ENCODE measurements at places on chromosomes 5 and 9. TPM values are rescaled to one million over a fixed set of nuclear protein-coding genes. Genes with fewer than 3 reads are reported as not detected.

PFN3 gene
- not detected for total RNA-seq

DNA sequence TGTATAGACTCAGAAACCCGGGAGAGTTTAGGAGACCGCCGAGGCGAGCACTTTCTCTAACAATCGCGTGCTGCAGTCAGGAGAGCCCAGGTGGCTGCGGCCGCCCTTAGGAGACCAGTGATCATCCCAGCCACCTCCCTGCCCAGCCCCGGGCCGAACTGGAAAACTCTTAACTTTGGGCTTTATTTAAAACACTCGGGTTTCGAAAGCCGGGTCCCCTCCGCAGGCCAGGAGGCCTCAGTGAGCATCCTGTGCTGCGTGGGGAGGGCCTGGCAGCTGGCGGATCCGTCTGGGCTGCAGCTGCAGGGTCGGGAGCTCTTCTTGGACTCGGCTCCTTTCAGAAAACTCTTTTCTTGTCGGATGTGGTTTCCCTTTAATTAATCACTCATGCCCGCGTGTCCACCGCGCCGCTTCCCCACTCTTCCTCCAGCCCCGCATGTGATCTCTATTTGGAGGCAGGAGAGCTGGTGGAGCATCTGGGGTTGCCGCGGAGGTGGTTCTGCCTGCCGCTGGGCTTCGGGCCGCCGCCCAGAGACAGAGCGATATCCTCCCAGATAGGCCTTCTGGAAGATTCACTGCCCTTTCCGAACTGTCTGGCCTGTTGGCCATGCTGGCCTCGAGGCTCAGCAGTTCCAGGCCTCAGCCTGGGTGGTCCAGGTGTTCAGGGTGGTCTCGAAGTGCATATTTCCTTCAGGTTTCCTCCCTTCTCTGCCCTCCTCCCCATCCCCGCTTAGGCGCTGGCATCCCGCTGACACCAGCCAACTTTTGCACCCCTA lies 59.5 kb downstream of the TMEM174 start:
- peaks cover 37% of the 10 kb centered on the region for H3K4me1 ChIP-seq
- peaks cover 38% of the 10 kb centered on the region for H3K27me3 ChIP-seq
- no peaks in the 10 kb centered on the region for H3K36me3 ChIP-seq
- no peak overlapping the region for H3K4me3 ChIP-seq
- H3K27ac ChIP-seq, result no peak overlapping the region

PAEP gene
- not detected for total RNA-seq

DNA sequence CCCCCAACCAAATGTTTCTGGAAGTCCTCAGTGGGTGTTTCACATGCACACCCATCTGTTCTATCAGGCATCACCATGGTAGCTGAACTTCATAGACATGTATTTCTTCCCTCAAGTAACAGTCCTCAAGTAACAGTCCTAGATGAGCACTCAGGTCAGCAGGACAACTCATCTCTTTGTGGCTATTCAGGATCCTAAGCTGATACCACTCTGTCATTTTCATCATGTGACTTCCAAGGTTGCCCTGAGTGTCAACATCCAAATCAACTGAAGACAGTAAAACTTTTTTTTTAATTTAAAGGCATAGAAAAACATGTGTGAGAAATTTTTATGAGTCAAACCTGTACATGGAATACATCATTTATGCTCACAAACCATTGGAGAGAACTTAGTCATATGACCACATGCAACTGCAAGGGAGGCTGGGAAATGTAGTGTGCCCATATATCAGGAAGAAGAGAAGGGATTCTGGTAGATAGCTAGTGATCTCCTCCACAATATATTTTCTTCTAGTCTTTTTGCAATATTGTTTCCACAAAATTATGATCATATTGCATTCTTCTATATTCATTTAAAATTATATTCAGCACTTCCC lies 64.2 kb upstream of the FST start:
- no peak for DNase-seq
- H3K4me3 ChIP-seq, result no peak overlapping the region
- H3K27ac ChIP-seq, result no peak overlapping the region
- H3K4me1 ChIP-seq, result no peaks in the 10 kb centered on the region
- H3K36me3 ChIP-seq, result no peaks in the 10 kb centered on the region

DNA sequence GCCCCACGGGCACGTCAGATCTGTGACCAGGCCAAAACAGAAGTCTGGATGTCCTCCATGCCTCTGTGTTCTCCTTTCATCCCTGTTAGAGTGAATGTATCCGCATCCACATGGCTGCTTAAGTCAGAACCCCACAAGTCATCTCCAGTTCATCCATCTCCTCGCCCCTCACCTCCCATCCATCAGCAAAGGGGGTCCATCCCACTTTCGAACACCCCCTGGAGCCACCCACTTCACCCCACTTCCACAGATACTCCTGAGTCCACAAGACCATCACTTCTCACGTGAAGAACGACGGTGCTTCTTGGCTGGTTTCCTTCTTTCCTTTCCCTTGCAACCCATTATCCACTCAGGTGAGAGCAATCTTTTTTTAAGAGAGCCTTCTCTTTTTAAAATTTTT lies 3.5 kb upstream of the SPOCK1 start:
- H3K36me3 ChIP-seq, result no peaks in the 10 kb centered on the region
- no peak for DNase-seq
- H3K4me3 ChIP-seq, result no peak overlapping the region
- H3K27ac ChIP-seq, result no peak overlapping the region

DNA sequence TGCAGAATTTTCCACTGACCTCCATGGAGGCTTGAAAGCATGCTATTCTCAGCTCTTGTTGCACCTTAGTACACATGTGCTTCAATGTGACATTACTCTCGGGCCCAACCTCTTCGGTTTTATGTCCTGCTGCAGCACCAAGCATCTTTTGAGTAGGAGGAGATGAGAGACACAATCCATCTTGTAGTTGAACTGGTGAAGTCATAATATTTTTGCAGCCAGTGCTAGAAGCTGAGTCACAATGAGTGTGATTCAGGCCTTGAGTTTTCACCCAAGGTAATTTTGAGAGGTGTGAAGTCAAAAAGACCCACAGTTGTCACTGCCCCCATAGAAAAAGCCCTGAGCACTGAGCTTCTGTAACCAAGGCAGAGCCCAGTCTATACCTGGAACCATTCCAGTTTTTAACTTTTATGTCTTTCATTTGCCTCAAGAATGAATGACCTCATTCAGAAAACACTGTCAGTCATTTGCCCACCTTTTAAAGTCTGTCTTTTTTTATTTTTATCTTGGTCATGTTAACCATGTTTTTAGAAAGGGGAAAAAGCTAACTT lies 117.7 kb downstream of the ZNF462 start:
- DNase-seq, result no peak
- peaks cover 9% of the 10 kb centered on the region for H3K4me1 ChIP-seq
- H3K27ac ChIP-seq, result no peak overlapping the region
- H3K36me3 ChIP-seq, result no peaks in the 10 kb centered on the region

PCSK1 gene
- total RNA-seq, result not detected

GRCh38 chr9:133583586-133583985 lies 25.6 kb downstream of the FAM163B start:
- peaks cover 70% of the 10 kb centered on the region for H3K27me3 ChIP-seq
- DNase-seq, result no peak
- H3K4me1 ChIP-seq, result peaks cover 39% of the 10 kb centered on the region

GRCh38 chr5:38832810-38833209 lies 13.0 kb upstream of the OSMR start:
- H3K27ac ChIP-seq, result no peak overlapping the region
- H3K4me3 ChIP-seq, result no peak overlapping the region
- H3K4me1 ChIP-seq, result no peaks in the 10 kb centered on the region
- H3K27me3 ChIP-seq, result no peaks in the 10 kb centered on the region
- no peaks in the 10 kb centered on the region for H3K36me3 ChIP-seq

SHOC1 gene
- not detected for total RNA-seq

DNA sequence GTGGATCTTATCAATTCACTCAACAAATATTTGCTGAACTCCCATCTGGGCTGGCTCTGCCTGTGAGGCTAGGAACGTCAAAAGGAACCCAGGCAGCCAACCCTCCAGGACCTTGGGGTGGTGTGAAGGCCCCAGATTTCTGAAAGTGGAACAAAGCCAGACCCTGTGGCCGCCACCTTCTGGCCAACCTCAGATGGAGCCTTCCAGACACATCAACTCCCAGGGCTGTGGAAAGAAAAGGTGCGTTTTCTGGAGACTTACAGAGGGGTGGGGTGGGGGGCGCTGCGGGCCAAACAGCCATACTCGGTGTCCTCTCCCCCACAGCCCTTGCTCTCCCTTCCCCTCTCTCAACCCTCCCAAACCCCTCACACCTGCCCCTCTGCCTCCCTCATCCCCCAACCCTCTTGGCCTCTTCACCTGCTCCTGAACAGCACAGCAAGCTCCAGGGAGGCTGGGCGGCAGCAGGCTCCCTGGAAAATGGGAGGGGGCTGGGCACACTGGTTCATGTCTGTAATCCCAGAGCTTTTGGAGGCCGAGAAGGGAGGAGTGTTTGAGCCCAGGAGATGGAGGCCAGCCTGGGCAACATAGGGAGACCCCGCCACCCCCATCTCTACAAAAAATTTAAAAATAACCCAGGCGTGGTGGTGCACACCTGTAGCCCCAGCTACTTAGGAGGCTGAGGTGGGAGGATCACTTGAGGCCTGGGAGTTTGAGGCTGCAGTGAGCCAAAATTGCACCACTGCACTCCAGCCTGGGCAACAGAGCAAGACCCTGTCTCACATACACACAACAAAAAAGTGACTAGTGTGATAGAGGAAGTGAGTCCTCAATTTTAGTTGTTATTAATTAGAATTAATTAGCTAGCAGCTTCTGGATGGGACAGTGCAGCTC lies 45.0 kb upstream of the PRRC2B start:
- no peaks in the 10 kb centered on the region for H3K36me3 ChIP-seq
- no peak overlapping the region for H3K27ac ChIP-seq
- no peak for DNase-seq
- H3K4me1 ChIP-seq, result peaks cover 4% of the 10 kb centered on the region
- no peak overlapping the region for H3K4me3 ChIP-seq
- peaks cover 4% of the 10 kb centered on the region for H3K27me3 ChIP-seq

DNA sequence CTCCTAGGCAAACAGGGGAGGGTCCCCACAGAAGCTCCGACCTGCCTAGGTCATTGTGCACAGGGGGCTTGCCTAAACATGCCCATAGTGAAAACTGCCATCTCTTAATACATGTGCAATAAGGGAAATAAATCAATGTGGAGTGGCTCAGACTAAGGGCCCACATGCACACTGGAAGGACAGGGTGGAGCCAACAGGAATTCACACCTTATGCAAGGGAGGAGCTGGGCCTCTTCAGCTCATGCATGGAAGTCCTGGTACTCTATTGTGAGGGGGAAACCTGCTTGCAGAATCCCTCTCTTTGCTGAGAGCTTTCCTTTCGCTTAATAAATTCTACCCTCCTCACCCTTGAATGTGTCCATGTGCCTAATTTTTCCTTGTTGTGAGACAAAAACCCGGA lies 815.8 kb downstream of the EFNA5 start:
- H3K27ac ChIP-seq, result no peak overlapping the region
- H3K27me3 ChIP-seq, result no peaks in the 10 kb centered on the region
- no peak overlapping the region for H3K4me3 ChIP-seq
- no peaks in the 10 kb centered on the region for H3K36me3 ChIP-seq
- DNase-seq, result no peak

GRCh38 chr9:106577121-106577520 lies 285.8 kb upstream of the ZNF462 start:
- no peaks in the 10 kb centered on the region for H3K4me1 ChIP-seq
- DNase-seq, result no peak
- no peak overlapping the region for H3K4me3 ChIP-seq
- H3K27ac ChIP-seq, result no peak overlapping the region
- H3K36me3 ChIP-seq, result no peaks in the 10 kb centered on the region

DNA sequence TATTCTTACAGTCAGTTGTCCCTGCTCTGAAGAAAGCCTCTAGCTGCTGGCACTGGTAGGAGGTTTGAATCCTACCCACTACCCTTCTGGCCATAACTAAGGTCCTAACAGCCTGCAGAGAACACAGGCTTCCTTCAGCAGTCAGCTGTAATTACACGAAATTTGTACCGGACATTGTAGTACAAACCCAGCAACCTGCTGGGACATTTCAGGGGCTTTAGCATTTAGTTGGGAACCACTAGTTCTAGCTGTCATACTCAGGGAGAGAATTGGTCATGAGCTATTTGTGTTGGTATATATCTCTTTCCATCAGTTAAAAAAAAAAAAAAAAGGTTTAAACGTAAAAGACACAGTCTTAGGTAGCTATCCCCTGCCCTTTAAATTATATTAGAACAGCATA lies 1070.2 kb upstream of the DMAC1 start:
- no peaks in the 10 kb centered on the region for H3K27me3 ChIP-seq
- no peak overlapping the region for H3K27ac ChIP-seq
- no peaks in the 10 kb centered on the region for H3K36me3 ChIP-seq
- no peaks in the 10 kb centered on the region for H3K4me1 ChIP-seq
- H3K4me3 ChIP-seq, result no peak overlapping the region

HCN1 gene
- not detected for total RNA-seq

GRCh38 chr9:109110329-109111021 lies 9.3 kb downstream of the TMEM245 start:
- peaks cover 5% of the 10 kb centered on the region for H3K4me1 ChIP-seq
- no peaks in the 10 kb centered on the region for H3K27me3 ChIP-seq
- no peak for DNase-seq
- H3K4me3 ChIP-seq, result no peak overlapping the region

DNA sequence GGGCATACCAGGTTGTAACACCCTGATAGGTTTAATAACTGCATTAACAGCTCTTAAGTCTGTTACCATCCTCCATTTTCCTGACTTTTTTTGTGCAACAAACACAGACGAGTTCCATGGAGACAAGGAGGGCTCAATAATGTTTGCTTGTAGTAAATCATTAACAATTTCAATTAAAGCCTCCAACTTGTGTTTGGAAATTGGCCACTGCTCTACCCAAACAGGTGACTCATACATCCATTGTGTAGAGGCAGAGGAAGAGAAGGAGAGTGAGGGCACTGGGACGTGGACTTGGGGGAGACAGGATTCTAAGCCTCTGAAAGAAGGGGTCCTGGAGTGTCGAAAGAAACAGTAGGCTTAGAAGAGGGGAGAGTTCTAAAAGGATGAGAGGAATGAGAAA lies 213.6 kb upstream of the KCNN2 start:
- no peaks in the 10 kb centered on the region for H3K4me1 ChIP-seq
- no peak overlapping the region for H3K27ac ChIP-seq
- no peak for DNase-seq
- H3K27me3 ChIP-seq, result no peaks in the 10 kb centered on the region

ADAMTS2 gene
- total RNA-seq, result not detected

DNA sequence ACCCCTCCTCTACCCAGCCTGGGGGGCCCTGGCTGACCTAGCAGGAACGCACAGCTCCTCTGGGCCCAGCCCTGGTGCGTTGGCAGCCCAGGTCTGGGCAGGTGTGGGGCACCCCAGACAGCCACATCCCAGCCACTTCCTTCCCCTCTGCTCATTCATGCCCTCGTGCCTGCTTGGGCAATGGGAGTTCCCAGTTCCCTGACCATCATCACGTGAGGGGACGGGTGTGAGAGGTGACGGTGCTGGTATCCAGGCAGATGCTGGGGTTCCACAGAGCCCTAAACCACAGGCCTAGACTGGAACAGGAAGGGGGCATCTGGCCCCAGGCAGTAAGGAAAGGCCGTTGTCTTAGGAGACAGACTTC lies 8.4 kb downstream of the RALGDS start:
- no peak overlapping the region for H3K4me3 ChIP-seq

ABO gene
- not detected for total RNA-seq

Measured in B cell (primary cell).